ENCODE measurements at places on chromosomes 11 and 22.

GRCh38 chr11:69716891-69717747 lies 13.3 kb upstream of the FGF19 start:
- no peak for DNase-seq

GRCh38 chr11:63543711-63544110 lies 7.1 kb downstream of the PLAAT4 start:
- no peak for DNase-seq

DNA sequence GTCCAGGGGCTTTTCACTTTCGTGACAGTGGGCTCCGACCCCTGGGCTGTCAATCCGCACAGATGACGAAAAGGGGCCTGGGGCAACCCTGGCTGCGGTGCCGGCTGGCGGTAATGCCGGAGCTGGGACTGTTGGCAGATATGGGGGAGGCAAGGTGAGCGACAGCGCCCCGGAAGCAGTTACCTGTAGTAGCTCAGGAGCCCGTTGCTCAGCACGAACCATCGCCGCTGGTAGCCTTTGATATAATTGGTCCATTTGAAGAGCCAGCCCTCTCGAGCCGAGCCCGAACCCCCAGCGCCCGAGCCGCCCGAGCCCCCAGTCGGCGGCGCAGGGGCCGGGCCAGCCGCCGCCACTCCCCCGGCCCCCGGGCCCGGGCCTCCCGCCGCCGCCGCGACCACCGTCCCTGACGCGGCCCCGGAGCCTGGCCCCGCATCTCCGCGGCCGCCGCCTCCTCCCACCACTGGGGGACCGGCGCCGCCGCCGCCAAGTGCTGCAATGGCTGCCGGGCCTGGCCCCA lies 396 bp downstream of the OSBP start:
- DNase-seq = peak; percentile 35

DNA sequence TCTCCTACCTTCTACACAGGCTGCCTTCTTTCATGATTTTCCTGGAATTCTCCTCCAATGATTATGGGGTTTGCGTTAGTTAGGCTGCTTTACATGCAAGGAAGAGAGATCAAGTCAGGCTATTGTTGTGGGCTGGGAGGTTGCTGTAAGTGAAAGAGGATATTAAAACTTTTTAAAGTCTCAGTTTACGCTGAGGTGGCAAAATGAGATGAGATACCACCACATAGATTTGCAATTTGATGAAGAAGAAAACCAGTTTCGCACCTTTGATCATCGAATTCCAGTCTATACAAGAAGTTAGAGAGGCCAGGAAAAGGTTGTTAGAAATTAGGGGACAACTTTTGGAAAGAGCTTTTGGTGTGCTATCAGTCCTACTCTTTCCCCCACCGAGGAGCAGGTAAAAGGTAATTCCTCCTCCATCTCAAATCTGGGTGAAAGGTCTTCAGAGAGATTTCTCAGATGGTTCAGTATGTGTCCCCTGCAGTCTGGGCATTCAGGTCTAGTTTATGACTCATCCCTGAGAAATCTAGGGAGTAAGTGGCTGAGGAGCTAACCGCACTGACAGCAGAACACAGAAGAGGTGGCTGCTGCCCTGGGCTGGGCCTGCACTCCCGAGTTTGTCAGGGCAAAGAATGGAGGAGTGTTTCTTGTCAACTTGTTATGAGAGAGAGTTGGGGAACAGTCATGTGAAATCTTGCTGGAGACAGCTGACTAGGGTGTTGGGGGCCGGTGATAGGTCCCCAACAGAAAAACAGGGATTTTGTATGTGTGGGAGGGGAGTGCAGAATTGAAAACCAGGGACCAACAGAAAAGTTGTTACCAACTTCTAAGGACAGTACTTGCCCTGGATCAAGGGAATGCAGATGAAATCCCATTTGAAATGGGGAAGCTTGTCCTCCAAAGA lies 34.7 kb downstream of the CCDC83 start:
- DNase-seq = no peak

GRCh38 chr22:30876915-30877553 lies 91.5 kb downstream of the MORC2 start:
- DNase-seq = no peak

DNA sequence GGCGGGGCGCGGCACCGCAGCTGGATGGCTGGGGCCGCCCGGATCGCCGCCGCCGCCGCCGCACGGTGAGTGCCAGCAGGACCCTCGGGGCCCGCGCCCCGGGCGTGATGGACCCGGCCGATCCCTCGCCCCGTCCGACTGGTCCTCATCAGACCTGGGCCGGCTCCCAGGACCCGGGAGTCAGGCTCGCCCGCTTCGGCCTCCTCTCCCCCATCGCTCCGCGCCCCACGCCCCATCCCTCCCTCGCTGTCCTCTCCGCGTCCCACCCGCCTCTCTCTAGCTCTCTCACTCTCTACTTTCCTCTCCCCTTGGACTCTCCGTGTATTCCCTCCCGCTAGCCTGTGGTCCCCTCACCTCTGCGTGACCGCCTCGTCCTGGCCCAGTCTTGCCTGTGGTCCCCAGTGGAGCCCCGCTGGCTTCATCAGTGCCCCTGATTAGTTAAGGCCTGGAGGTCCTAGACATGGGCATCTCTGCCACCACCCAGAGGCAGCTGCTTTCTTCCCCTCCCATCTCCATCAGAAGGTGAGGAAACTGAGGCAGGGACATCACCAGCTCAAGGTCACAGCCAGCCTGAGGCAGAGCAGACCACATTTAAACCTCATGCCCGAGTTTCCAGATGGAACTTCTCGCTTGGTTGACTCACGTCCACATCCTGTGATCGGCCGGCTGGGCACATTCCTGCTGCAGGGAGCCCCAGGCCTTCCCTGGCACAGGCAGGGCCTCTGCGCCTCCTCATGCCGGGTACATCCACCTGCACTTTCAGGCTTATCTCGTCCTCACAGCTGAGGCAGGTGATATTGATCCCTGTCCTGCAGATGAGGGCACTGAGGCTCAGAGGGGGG lies 429 bp downstream of the SLC39A13 start:
- no peak for DNase-seq

GRCh38 chr22:37107816-37108621 lies 1.5 kb downstream of the TMPRSS6 start:
- DNase-seq = no peak

- DNase-seq = no peak
Measured at GRCh38 chr11:121412000-121412587, 40.0 kb upstream of the SORL1 start.

- no peak for DNase-seq
Measured at GRCh38 chr11:132367293-132367692, 996.9 kb downstream of the NTM start.

GRCh38 chr11:45024316-45024715 lies 73.6 kb upstream of the TP53I11 start:
- DNase-seq = no peak

DNA sequence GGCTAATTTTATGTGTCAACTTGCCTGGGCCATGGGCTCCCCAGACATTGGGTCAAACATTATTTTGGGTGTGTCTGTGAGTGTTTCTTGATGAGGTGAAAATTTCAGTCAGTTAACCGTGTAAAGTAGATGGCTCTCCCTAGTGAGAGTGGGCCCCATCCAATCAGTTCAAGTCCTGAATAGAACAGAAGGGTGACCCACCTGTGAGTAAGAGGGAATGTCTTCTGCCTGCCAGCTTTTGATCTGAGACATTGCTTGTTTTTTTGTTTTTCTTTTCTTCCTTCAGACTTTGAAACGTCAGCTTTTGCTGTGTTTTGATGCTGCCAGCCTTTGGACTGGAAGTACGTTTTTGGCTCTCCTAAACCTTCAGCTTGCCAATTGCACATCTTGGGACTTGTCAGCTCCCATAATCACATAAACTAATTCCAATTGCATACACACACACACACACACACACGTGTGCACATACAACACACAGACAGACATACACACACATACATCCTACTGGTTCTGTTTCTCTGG lies 300.1 kb downstream of the CNTN5 start:
- no peak for DNase-seq

DNA sequence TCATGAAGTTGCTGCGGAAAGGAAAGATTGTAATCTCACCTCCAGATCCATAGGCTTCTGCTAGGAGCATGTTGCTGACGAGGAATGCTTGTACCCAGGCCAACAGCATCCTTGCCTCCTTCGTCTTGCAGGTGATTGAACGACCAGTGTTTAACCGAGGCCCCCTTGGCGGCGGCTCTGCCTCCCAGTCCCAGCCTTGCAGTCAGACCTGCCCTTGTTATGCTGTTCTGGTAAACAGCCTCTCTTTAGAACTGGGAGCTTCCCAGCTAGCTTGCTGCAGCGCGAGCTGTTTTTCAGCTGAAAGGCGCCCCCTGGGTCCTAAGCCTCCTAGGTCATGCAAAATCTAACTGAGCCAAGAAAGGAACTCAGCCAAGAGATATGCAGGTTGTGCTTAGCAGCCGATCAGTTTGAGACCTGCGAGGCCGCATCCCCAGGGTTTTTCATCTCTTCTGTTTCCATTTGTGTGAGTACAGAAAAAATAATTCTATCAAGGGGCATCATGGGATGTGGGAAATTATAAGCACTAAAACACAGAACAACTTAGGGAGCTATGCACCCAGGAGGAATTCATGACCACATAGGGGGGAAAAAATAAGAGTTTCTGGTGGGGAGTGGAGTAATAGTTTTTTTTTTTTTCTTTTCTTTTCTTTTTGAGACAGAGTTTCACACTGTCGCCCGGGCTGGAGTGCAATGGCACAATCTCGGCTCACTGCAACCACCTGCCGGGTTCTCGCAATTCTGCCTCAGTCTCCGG lies at the start of gene PIK3IP1:
Gene PIK3IP1 (minus strand): TSS at position 253 of the 754 bp plus-strand sequence. CDS start 144 bp downstream, at position 109.
- peak; percentile 75 for DNase-seq

DNA sequence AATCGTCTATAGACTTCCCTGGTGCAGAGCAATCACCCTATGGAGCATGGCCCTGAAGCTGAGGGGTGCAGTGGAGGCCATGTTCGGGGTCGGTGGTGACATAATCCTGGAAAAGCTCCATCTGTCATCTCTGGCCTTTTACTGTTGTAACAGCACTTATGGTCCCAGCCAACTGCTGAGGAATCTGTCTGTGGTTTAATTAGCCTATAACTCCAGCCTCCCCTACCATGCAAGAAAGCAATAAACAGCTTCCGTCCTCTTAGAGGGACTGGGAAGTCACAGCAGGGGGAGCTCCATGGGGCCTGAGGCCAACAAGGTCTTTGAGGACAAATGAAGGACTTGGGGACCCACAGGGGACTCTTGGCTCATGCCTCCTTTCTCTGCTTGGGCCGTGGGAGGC lies 159.1 kb upstream of the NECTIN1 start:
- no peak for DNase-seq

- DNase-seq = no peak
Measured at GRCh38 chr22:33299245-33299956, 241.2 kb upstream of the SYN3 start.

- DNase-seq = no peak
Measured at GRCh38 chr11:7694235-7694634, 12.0 kb downstream of the OVCH2 start.

Measured in activated gamma-delta T cell treated with anti-CD3 and anti-CD28 coated beads, Interleukin-2, amount 50 U/mL, for 16 hours (primary cell).